ENCODE measurements at places on chromosomes 2 and 18. TPM values are rescaled to one million over a fixed set of nuclear protein-coding genes. Genes with fewer than 3 reads are reported as not detected.

The G6PC2 gene
- not detected for total RNA-seq

The TLX2 gene
- 3.3 TPM for total RNA-seq

The ALPG gene
- total RNA-seq, result not detected

The PIK3C3 gene
- total RNA-seq, result 58.2 TPM

The LINC00305 gene
- not detected for total RNA-seq

The RTKN gene
- 1.1 TPM for total RNA-seq

The RAB17 gene
- total RNA-seq, result not detected

The FBXO48 gene
- total RNA-seq, result 5.0 TPM

The GPR45 gene
- total RNA-seq, result not detected

The UGT1A3 gene
- not detected for total RNA-seq

The MERTK gene
- total RNA-seq, result 0.35 TPM

Measured in activated CD4-positive, alpha-beta memory T cell treated with anti-CD3 and anti-CD28 coated beads, Interleukin-2, amount 10 ng/mL, durations not matched to agents 7 days and 5 days (primary cell).